ENCODE measurements at places on chromosomes 16 and 17.

GRCh38 chr17:60154616-60155426 lies 5.0 kb downstream of the CA4 start:
- no peak for DNase-seq

DNA sequence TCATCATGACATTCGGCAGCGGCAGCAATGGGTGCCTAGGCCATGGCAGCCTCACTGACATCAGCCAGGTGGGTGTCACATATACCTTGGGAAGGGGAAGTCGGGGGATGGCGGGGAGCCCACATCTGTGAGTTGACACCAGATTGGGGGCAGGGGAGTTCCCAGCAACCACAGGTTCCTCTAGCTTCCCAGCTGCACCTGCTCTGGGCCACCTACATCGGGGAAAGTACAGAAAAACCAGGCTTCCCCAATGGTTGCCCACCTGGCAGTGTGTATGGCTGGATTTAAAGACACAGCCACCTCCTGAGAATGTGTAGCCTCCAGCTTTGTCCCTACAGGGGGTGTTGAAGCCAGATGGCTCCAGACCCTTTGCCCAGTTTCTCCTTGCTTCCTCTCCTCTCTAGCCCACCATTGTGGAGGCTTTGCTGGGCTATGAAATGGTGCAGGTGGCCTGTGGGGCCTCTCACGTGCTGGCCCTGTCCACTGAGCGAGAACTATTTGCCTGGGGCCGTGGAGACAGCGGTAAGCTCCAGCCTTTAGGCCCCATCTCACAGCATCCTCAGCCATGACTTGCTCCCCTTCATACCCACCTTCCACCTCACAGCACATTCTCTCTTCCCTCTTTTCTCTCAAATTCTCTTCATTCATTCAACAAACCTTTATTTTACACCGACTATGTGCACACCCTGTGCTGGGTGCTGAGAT lies 5.0 kb upstream of the TRAF4 start:
- DNase-seq = no peak

DNA sequence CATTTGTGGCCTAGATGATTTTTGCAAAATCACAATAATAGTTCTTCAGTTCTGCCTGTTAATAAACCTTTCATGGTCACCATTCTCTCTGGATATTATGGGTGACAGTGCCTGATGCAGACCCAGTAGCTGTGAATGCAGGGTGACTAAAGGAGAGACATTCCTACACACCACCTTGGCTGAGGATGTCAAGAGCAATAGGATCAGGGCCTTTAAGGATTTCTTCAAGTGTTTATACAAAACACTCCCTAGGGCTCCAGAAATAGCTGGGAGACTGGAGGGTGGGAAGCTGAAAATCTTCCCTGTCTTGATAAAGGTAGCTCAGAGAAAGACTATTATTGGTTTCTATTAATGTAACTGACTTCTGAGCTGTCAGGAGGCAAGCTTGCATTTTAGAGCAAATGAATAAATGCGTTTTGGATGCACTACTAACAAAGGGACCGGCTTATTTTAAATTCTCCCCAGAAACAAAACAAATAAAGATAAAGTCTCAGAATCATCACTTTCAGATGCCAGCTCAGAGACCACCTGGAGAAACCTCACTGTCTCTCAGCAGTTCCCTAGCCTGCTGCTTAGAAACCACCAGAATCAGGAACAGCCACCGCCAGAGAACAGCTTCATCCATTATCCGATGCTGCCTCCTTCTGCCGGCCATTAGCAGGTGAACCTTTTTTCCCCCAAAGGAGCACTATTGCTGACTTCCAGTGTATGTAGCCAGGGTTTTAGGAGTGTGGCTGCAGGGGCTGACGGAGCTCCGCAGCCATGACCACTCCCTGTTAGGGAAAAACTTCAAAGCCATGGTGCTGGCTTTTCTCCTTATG lies 171.4 kb upstream of the DYNLRB2 start:
- DNase-seq = no peak

DNA sequence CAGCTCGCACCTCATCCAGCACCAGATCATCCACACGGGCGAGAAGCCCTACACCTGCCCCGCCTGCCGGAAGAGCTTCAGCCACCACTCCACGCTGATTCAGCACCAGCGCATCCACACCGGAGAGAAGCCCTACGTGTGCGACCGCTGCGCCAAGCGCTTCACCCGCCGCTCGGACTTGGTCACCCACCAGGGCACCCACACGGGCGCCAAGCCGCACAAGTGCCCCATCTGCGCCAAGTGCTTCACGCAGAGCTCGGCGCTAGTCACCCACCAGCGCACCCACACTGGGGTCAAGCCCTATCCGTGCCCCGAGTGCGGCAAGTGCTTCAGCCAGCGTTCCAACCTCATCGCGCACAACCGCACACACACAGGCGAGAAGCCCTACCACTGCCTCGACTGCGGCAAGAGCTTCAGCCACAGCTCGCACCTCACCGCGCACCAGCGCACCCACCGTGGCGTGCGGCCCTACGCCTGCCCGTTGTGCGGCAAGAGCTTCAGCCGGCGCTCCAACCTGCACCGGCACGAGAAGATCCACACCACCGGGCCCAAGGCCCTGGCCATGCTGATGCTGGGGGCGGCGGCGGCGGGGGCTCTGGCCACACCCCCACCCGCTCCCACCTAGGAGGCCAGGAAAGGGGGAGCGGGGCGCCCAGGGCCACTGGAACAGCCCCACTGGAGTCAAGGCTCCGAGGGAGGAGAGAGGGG lies 7.5 kb downstream of the ZNF205 start:
- DNase-seq = no peak

DNA sequence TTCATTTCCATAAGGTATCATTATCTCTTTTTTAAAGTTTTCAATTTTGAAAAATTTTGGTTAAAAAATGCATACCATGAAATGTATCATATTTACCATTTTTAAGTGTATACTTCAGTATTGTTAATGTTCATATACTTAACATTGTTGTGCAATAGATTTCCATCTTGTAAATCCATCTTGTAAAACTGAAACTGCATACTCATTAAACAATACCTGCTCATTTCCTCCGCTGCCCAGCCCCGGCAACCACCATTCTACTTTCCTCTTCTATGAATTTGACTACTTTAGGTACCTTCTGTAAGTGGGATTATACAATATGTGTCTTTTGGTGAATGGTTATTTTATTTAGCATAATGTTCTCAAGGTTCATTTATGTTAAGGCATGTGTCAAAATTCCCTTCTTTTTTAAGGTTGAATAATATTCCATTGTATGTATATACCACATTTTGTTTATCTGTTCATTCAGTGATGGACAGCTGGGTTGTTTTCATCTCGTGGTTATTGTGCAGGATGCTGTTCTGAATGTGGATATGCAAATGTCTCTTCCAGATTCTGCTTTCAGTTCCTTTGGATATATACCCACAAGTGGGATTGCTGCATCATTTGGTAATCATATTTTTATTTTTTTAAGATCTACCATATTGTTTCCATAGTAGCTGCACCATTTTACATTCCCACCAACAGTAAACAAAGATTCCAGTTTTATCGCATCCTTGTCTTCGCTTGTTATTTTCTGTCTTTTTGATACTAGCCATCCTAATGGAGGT lies 6.7 kb downstream of the CCL2 start:
- no peak for DNase-seq

- DNase-seq = no peak
These were observed 93.8 kb upstream of the PLEKHM1 start for GRCh38 chr17:45584092-45585036.

- no peak for DNase-seq
These were observed 3.1 kb upstream of the TEX19 start for GRCh38 chr17:82355770-82356427.

GRCh38 chr16:12551946-12552345 lies 251.7 kb downstream of the CPPED1 start:
- DNase-seq = no peak

GRCh38 chr17:384622-385177 lies 32.1 kb upstream of the RPH3AL start:
- no peak for DNase-seq

DNA sequence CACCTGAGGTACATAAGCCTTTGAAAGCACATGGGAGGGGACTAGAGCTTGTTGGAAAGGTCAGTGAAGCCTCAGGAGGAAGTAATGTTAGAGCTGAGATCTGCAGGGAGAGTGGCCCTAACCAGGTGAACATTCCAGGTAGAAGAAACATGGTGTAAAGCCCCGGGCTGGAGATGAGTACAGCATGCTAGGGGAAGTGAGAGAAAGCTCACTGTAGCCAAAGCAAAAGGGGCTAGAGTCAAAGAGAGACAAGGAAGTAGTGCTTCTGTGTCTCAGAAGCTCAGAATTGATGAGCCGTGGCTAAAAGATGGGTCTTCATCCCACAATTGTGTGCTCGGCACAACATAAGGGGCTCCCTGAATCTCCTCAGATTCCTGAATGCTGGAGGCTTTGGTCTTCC lies 481.8 kb downstream of the XYLT1 start:
- DNase-seq = no peak

GRCh38 chr16:12482455-12483220 lies 321.0 kb downstream of the CPPED1 start:
- DNase-seq = no peak

DNA sequence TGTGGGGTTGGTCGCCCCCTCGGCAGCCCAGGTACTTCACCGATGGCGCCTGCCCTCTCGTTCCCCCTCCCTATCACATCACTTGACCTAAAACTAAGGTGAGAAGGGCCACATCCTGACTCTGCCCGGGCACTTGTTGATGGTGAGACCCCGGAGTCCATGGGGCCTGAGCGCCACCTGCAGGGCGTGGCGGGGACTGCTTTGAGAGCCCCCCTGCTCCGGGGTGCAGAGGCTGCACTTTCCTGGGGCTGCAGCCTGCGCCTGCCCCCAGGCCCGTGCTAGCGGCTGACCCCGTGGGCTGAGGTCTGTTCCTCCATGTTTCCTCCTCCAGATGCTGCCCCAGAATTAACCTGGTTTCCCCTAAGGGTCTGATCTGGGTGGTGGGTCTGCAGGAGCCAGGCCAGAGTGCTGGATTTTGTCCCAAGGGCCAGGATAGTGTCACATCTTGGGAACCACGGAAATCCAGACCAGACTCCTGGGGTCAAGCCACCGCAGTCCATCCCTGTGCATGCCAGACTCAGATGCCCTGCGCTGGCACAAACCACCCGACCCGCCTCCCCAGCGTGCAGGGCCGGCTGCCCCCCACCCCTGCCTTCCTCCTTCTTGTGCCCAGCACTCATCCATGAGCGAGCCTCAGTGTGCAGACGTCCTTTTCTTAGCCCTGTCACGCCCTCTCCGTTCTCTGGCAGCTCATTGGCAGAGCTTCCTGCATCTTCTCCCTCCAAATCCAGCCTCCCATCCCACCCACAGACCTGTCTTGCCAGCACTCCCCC lies 2.7 kb downstream of the NDUFAF8 start:
- peak; percentile 37 for DNase-seq

DNA sequence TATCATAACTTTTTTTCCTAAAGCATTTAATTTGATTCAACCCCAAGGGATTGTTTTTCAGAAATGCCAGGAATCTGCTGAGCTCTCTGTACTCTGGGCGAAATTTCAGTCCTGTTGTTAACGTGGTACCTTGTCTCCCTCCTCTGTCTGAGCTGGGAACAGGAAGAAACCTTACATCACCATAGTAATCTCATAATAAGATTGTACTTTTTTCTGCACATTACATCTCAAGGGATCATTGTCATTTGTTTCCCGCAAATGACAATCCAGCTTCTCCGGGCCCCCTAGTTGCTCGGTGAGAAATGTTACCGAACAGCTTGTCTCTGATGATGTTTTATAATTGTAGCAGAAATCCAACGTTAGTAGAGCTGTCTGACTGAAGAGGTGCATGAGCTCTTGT lies 152.7 kb upstream of the ERCC4 start:
- DNase-seq = no peak

DNA sequence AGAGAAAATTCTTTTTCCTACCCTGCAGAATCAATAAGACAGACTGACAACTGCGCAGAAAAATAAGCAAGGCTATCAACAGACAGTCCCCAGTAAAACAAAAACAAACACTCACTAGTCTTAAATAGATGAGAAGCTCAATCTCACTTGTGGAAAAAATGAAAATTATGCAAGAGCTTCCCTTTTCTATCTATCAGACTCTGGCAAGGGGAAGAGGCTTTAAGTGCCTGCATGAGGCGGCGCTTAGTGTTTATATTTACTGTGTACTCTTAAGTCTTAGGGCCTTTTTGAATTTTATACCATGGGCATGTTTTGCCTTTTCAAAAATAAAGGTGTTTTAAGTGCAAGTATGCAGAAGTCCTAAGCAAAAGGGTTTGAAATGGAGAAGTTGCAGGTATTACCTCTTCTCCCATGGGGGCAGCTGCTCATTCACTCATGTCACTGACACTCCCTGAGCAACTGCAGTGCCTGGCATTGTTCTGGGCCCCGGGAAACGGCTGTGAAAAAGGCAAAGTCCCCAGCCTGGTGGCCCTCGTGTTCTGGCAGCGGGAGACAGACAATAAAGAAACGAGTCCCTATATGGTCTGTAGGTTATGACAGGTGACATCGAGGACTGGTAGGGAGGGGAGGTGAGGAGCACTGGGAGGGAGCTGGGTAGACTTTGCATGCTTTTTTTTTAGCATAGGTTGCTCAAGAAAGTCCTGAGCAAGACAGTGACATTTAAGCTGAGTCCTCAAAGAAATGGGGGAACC lies 35.2 kb downstream of the HSBP1 start:
- DNase-seq = no peak

DNA sequence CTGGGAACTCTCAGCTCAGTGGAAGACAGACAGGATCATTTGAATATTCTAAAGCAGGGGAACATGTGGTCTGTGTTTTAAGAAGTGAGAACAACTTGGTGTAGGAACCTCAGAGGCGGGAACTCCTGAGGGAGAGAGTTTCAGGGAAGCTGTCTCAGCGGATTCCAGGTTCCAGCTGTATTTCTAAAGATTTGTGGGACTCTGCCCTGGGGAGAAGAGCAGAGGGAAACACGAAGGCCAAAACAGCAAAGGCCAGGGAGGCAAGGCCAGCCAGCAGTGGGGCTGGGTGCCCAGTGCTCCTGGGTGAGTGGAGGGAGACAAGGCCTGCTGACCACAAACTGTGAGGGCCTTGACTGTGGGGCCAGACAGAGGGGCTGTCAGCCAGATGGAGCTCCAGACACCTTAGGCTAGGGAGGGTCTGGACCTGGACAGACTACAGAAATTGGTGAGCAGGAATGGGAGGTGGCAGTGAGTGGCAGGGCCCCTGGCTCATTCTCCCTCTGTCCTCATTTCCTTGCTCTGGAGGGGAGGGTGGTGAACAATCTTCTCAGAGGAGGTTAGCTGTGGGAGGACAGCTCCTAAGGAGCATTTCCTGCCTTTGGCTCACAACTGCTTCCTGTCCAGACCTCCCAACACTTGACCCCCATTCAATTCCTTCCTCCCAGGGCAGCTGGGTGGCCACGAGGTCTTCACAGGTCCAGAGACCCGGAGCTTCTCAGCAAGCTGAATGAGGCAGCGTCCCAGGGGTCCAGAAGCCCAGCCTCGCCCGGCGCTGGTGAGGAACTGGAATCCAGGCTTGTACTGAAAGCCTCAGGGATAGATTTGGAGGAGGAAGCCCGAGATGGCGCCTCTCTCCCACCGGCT lies 21.0 kb upstream of the FZD2 start:
- no peak for DNase-seq

GRCh38 chr16:56891685-56892084 lies 26.7 kb downstream of the SLC12A3 start:
- DNase-seq = no peak

GRCh38 chr16:68717684-68718083 lies 19.4 kb upstream of the CDH1 start:
- DNase-seq = no peak
